Activated naive CD4-positive, alpha-beta T cell (primary cell): ENCODE measurements at places on chromosomes 2 and 18.

DNA sequence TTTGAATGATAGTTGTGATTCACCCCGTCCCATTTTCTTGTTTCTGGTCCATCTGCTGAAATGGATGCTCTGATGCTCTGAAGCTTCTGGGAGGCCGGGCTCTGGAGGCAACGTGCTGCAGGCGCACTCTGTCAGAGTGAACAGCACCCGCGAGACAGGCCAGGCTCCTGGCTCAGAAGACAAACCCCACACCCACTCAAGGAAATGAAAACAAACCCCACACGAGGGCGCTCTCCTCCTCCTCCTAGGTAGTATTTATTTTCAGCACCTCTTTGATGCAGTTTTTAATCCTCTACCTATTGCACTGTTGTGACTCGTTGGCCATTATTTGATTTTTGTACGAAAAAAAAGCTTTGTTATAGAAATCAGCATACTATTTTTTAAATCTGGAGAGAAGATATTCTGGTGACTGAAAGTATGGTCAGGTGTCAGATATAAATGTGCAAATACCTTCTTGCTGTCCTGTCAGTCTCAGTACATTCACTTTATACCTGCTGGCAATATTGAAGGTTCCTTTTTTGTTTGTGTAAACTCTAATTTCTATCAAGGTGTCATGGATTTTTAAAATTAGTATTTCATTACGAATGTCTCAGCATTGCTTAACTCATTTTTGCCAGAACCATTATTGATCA lies 10.3 kb upstream of the CHST10 start:
- no peak for DNase-seq

- DNase-seq: no peak
Observed at GRCh38 chr2:36797324-36798070, 101.0 kb downstream of the VIT start.

GRCh38 chr2:240986787-240987411 lies 11.5 kb upstream of the SNED1 start:
- no peak for DNase-seq

DNA sequence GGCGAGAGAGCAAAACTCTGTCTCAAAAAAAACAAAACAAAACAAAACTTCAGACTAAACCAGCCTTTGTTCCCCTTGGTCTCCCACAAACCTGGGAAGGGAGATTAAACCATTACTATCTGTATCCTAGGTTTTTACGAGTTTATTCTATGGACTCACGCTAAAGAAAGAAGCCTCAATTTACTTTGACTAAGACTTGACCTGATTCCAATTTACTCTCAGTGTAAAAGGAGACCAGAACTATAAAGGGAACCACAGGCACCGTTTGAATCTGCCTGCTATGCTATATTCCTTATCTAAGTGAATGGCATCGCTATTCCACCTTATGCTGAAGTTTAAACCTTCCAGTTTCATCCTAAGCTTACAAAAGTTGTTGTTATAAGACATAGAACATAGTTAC lies 46.5 kb upstream of the MMADHC start:
- DNase-seq: no peak

DNA sequence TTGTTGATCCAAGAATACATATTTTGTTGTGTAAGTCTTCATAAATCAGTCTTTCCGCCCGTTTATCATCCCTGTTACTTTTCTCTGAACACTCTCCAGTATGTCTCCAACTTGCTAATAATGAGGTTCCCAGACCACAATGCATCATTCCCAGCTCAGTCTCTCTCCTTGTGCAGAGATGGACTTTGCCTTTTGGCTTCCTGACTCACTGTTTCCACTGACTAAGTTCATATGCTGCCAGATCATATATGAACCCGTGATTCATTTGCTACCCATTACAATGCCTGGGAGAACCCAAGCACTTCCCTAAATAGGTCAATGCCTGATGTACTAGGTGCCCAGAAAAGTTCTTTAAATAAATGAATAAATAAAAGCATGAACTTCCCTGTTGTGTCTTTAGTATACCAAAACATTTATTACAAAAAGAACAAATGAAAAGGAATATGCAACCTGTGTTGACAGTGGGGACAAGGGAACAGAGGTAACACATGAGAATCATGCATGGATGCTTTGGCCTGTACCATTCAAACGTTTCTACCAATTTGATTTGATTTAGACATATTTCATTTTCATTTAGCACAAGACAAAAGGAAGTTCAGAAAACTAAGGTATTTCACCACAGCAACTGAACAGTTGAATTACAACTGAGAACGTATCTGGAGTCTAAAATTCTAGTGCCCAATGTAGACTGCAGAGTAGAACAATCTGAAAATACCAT lies 215.4 kb upstream of the HNRNPA3 start:
- DNase-seq: no peak
